Activated CD4-positive, alpha-beta T cell treated with anti-CD3 and anti-CD28 coated beads, Interleukin-2, Interleukin-4, amounts not matched to agents 100 ng/mL and 50 ng/mL, durations not matched to agents 16 hours and 8 hours (primary cell): ENCODE measurements at places on chromosomes 4 and X.

DNA sequence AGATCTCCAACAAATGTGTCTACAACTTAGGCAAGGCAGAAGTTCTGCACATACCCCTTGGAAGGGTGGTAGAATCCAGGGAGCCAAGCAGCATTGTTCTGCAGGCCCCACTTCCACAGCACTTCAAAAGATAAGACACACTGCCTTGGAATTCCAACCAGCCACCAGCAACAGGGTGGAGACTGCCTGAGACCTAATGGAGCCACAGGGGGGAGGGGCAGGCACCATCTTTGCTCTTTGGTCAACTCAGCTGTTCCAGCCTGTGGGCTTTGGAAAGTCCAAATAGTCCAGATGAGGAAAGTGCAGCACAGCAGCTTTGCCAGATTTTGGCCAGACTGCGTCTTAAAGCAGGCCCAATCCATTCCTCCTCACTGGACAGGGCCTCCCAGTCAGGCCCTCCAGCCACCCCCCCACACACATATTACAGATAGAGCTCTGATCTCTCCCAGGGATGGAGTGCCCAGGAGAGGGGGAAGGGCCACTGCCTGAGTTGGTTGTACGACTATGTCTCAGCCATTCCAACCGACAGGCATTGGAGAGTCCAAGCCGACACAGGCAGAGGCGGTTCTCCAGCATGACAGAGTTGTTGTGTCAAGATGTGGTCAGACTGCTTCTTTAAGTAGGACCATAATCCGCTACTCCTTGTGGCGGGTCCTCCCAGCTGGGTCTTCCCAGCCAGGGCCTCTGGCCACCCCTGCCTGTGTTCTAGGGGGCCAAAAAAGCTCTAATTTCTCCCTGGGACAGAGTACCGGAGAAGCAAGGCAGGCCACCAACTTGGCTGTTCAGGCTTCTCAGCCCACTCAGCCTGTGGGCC lies 42.5 kb upstream of the ANTXR2 start:
- DNase-seq, result no peak

DNA sequence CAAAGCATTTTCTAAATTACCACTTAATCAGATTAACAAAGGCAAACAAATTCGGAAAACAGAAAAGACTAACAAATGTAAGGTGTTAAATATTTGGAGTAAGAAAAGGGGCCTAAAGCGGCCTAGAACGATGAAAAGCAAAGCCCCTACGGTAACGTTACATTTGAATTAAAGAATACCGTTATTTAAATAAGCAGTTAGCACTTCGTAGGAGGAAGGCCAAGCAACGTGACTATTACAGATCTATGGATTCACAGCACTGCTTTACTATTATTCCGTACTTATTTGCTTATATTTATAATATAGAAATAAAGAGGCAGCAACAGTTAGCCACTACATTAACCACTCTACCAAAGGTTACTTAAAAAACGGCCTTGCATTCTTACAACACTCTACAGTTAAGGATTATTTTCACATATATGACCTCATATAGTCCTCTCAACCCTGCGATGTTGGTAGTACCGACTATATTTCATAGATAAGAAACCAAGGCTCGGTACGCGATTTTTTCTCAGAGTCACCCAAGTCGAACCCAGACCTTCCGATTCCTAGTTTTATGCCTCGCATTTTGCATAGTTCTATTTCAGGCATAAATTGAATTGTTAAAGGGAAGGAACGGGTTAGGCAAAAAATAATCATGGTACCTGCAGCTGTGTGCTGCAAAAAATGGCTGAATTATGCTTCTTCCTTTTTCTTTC lies 2.9 kb downstream of the KLHL15 start:
- no peak for DNase-seq

DNA sequence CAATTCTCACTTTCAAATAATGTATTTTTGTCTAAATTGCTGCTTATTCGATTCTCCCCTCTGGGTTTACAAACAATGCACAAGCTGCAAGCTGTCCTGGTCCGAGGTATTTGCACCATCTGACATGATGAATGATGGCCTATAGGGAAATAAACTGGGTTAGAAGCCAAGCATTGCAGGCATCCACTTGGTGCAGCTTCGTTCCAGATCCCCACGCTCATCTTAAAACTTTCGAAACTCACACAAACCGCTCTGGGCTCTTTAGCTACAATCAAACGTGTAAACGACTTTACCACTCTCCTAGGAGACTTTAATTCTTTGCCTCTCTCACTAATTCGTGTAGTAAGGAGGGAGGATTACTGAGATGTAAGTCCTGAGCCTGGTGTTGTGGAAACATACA lies 19.0 kb downstream of the PHKA2 start:
- no peak for DNase-seq

DNA sequence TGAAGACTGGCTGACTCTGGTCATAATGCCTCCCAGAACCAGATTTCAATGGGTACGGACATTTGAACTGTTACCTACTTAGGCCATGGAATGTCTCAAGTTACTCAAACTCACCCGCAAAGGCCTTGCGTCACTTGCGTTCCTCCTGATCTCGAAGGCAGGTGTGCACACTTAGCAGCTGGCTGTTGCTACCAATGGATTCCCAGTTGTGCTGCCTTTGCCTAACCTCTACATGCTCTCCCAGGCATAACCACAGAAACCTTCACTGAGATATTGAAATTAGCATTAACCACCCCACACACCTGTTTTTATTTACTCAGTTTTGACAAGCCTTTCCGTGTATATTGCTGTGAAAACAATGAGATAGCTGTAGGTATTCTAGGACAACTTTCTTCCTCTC lies 2.8 kb downstream of the ERVMER34-1 start:
- no peak for DNase-seq

DNA sequence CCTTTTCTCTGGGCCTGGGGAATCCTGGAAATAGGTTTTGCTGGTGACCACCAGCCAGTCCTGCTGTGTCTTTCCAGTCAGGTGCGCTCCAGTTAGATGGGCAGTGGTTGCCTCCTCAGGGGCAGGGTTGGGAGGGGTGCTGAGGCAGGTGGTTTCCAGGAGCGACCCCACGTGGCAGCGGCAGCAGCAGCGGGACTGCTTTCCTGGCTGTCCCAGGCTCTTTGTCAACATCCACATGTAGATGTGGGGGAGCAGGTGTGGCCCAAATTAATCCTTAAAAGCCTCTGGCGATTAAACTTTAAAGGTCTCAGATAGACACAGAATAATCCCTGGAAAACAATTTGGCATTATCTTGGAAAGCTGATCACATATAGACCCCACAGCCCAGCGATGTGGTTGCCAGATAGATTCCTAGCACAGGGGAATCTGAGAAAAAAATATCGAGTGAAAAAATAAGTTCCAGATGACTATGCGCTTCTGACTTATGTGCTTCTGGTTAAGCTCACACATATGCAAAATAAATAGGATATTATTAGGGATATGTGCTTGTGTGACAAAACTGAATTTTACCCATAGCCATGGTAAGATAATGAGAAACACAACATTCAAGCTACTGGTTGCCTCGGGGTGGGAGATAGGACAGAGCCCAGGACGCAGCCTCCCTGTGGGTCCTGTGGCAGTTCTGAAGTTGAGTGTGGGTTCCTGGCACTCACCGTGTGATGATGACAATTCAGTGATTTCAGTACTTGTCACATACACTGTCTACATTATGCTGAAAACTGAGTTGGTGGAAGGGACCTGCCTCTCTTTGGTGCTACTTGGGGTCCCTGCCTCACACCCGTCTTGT lies 336.4 kb downstream of the ARHGAP10 start:
- DNase-seq, result no peak

DNA sequence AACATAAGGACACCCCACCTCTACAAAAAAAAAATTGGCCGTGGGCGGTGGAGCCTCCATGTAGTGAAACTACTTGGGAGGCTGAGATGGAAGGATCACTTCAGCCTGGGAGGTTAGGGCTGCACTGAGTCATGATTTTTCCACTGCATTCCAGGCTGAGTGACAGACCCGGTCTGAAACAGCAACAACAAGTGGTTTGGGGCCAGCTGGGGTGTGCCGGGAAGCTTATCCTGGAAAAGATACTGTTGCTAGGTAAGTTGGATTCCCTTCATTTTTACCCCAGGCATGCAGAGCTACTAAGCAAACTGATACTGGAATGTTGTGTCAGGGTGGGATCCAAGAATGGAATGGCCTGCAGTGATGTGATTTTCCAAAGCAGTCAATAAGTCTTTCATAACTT lies 57.0 kb downstream of the XAGE2 start:
- no peak for DNase-seq

DNA sequence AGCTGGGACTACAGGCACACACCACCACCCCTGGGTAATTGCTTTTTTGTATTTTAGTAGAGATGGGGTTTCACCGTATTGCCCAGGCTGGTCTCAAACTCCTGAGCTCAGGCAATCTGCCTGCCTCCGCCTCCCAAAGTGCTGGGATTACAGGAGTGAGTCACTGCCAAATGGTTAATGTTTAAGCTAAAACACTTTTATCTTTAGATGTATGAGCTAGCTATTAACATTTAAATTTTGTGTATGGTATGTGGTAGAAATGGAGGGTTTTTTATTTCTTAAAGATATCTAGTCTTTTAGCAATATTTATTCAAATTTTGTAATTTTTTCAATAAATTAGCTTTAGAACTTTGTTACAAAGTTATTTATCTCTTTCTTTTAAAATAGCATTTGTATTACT lies 1659.8 kb upstream of the ADGRL3 start:
- no peak for DNase-seq

DNA sequence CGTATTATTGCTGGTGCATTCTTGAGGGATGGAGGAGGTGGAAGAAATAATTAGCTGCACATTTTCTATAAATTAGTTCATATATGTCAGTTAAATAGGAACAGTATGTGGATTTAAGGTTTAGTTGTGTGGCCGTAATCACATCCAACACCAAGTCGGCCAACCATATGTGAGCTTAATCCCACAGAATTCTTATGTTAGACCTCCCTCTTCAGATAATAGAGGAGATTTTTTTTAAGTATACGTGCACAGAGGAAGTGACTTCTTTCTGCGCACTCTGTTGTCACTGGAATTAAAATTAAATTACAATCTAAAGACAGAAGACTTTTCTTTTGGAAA lies 2.1 kb downstream of the SEPTIN11 start:
- no peak for DNase-seq

DNA sequence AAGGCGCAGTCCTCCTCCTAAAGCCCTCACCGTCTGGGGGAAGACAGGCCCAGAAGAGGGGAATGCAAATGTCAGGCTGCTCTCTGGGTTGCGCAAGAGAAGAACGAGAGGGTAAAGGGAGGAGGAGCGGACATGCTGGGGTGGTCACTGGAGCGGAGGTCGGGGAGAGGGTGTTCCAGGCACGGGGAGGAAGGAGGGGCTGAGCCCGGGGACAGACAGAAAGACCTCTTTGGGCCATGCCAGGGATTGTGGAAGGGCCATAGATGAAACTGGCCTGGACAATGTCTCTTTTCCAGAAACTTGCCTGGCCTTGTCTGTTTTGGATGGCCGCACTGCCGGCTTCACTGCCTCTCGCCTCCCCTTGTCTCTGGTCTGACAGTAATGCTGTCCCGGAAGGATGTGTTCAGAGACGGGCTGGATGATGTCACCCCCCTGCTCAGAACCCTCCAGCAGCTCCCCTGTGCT lies 121.0 kb downstream of the SORCS2 start:
- no peak for DNase-seq

GRCh38 chrX:104136241-104137019 lies 20.4 kb downstream of the SLC25A53 start:
- DNase-seq, result peak; percentile 71

DNA sequence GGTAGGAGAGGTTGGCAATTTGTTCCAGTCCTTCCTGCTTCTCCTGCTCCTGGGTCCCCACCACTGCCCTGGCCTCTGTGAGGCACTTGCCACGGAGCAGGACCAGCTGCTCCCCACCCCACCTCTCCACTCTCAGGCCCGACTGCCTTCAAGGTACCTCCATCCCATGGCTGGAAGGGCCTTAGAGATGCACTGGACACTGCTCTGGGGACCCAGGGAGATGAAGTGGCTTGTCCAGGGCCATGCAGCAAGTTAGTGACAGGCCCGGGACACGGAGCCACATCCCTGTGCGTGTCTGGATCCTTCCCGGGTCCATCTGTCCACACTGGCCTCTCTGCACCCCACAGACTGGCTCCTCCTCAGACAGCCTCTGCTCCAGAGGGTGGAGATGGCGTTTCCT lies 105.3 kb downstream of the CPZ start:
- no peak for DNase-seq

DNA sequence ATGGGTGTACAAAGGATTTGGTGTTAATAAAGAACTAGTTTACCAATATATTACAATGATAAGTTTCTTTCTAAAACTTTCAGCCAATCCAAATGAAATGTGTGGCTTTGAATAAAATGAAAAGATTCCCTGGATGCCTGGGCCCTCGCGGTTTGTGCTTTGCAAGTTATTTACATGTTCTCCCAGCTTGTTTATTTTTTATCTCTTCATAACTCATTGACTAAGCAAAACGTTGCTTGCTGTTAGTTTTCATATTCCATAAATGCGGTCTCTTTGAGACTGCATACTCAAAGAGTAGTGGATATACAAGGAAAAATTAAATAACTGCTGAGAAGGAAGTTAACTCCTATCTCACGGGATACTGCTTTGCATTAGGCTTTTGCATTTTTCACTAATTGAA lies 26.0 kb downstream of the FHDC1 start:
- no peak for DNase-seq

GRCh38 chr4:25814301-25815136 lies 48.3 kb downstream of the SEL1L3 start:
- no peak for DNase-seq

DNA sequence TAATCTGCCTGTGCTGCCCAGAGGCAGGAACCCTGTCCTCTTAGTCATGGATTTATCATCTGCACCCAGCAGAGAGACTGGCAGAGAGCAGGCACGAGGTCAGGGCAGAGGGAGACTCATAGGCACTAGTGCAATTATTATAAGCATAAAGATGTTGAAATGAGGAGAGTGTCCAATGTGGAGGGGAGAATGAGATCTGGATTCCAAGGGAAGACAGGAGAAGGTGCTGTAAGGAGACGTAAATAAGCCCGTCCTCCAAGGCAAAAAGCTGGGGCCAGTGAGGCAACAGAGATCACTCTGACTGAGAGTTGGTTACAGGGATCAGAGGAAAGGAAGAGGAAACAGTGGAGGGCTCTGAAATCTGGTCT lies 406.2 kb downstream of the MAPK10 start:
- no peak for DNase-seq

DNA sequence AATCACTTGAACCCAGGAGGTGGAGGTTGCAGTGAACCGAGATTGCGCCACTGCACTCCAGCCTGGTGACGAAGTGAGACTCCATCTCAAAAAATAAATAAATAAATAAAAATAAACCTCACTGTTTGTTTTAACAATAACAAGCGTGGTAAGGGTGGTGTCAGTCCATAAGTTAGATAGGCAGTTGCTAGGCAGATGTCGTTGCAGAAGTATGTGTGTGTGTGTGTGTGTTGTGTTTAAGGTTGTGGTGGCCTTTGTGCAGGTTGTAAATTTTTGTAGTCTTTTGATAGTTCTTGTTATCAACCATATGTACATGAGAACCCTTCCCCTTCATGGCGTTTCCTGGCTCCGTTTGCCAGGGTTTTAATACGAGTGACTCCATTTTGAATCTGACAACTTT lies 4.0 kb upstream of the AASDH start:
- no peak for DNase-seq

GRCh38 chr4:47213106-47213505 lies 181.7 kb downstream of the GABRB1 start:
- no peak for DNase-seq

- DNase-seq, result no peak
Observed at GRCh38 chr4:21211846-21212245, 511.6 kb downstream of the PACRGL start.
